ENCODE measurements at places on chromosomes 5 and 9.

DNA sequence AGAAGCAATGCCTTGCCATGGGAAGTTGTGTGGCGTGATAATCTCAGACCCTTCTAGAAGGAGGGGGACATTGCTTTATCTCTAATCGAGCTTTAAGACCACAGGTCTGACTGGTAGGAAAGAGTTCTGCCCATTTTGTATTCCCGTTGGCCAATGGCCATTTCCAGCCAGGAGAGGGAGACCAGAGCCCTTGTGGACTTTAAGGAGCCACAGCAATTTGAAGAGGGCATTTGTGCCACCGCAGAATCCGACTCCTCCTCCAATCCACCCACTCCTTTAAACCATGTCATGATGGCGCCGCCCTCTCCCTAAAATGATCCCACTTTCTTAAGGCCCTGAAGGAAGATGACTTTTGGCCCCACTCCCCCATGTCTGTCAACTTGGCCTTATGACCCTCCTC is 560.5 kb upstream of the ADAMTS16 start:
- H3K27ac ChIP-seq = no peak overlapping the region
- no peak overlapping the region for H3K4me3 ChIP-seq
- no peaks in the 10 kb centered on the region for H3K36me3 ChIP-seq
- no peaks in the 10 kb centered on the region for H3K4me1 ChIP-seq
- DNase-seq = no peak
- no peaks in the 10 kb centered on the region for H3K27me3 ChIP-seq

- H3K4me3 ChIP-seq = no peak overlapping the region
- no peak overlapping the region for H3K27ac ChIP-seq
- peaks cover 29% of the 10 kb centered on the region for H3K4me1 ChIP-seq
Observed at GRCh38 chr5:83922699-83923098, 202.0 kb upstream of the HAPLN1 start.

DNA sequence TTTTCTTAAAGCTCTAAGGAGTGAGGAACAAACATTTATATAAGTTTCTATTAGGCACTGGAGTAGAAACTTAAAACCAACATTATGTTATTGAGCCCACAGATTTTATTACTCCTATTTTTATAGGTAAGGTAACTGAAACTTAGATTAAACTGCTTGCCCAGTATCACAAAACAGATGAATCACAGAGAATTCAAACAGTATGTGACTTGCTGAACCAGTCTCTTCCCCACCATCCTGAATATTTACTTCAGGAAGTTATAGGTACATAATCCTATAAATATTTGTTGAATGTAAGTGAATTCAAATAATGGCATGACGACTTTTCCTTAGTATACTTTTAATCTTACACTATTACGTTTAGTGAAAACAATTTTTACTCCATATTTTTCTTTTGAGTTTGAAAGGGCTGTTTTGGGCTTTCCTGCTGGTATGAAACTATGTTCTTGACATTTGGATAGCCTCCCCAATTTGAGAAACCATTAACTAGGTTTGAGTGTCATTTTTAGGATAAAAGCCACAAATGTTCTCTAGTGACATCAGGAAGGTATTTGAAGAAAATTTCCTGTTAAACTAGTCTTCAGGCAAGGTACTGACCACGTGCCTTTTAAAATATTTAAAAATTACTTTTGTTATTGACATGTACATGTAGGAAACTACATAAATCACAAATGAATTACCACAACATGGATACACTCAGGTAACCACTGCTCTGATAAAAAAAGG is 39.3 kb downstream of the PRRC1 start:
- no peak for DNase-seq
- H3K4me1 ChIP-seq = no peaks in the 10 kb centered on the region
- H3K36me3 ChIP-seq = peaks cover 5% of the 10 kb centered on the region
- H3K4me3 ChIP-seq = no peak overlapping the region
- no peak overlapping the region for H3K27ac ChIP-seq

GRCh38 chr5:160475864-160476438 is 54.3 kb downstream of the PTTG1 start:
- peaks cover 54% of the 10 kb centered on the region for H3K4me1 ChIP-seq
- no peak overlapping the region for H3K4me3 ChIP-seq
- no peaks in the 10 kb centered on the region for H3K27me3 ChIP-seq
- no peaks in the 10 kb centered on the region for H3K36me3 ChIP-seq
- no peak for DNase-seq

GRCh38 chr5:962801-963200 is 45.8 kb upstream of the NKD2 start:
- peaks cover 2% of the 10 kb centered on the region for H3K4me1 ChIP-seq
- DNase-seq = no peak
- no peaks in the 10 kb centered on the region for H3K36me3 ChIP-seq
- peaks cover 4% of the 10 kb centered on the region for H3K27me3 ChIP-seq
